ENCODE measurements at places on chromosomes 2 and 18.

GRCh38 chr18:58697146-58697545 is 25.9 kb downstream of the MALT1 start:
- no peak for DNase-seq

GRCh38 chr2:1479346-1479745 is 66.1 kb downstream of the TPO start:
- DNase-seq, result no peak

DNA sequence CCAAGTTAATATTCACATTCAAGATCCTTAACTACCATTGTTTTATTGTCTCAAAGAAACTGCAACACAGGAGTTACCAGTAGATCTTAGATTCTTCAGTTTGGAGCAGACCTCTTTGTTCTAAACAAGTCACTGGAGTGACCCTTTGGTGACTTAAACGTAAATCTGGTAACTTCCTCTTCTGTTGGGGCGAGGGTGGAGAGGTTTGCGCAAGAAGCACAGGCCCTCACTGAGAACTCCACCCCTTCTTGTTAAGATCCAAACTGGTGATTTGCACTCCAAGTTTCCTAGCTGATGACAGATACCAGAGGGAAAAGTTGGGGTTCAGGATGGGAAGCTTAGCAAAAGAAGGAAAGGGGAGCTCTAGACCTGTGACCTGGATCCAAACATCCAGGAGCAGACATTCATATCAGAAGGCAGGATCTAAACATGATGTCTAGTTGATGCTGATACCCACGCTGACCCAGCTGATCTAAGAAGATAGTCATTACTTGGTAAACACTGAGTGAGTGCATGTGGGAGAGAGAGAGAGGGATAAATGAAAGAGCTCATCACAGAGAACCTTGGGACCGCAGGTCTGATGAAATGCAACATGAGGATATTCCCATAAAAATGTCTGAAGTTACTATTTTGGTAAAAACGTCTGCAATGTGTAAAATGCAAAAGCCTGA is 256.0 kb downstream of the CDH20 start:
- DNase-seq, result no peak

DNA sequence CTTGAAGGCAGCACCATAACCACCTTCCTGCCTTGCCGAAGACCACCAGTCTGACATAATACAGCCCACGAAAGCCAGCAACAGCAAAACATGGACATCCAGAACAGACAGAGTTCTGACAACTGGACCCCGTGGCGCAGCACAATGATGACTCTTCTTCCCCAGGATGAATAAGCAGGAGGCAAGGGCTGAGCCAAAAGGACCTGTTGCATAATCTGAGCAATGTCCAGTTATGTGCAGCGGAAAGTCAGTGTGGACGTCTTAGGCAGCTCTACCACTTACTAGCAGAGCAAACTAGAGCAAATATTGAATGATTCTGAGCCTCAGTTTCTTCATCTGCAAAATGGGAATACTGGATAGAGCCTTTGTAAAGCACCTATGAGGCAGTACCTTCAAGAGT is 225.1 kb downstream of the ZBTB7C start:
- no peak for DNase-seq

DNA sequence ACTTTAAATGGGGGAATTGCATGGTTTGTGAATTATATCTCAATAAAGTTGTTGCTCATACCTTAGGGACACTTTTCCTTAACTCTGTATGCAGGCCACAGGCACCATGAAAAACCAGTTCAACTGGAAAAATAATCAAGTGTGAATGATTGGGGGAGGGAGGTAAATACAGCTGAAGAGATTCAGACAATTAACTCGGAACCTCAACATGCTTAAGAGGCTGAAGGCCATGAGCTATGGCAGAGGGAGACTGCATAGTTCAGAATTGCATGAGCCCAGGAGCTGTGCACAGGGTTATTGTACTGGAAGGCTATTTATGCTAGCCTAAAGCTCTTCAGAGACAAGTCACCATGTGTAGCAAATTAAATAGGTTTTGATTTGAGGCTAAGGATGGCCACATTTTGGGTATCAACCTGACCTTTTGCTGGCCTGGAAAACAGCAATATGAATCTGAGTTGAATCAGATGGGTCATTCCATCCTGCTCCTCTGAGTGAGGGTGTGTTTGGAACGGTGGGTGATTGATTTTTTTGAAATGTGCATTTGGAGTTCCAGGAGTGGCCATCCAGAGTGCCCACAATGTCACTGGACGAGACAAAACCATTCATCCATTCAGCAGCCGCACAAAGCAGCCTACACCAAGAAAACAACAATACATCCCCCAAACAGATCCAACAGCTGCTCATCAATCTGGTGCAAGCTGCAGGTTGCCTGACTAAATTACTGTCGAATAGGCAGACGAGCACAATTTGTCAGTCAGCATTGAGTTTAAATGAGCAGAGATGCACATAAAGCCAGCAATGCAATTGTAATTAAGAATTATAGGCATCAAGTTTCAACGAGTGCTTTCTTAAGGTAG is 42.5 kb downstream of the HRH4 start:
- DNase-seq, result no peak

DNA sequence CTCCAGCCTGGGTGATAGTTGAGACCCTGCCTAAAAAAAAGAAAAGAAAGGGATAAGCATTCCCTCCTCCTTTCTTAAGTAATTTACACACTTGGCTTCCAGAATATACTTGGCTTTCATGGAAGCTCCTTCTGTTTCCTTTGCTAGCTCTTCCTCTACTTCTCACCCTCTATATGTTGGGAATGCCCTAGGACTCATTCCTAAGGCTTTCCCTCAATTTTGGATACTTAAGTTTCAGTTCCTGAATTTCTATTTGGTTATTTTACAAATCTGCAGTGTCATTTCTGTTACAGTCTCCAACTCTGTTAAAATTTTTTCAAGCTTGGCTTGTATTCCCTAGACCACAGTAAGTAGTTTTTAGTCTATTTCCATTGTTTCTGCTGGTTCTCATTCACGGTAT is 23.6 kb downstream of the SP3 start:
- DNase-seq, result no peak

GRCh38 chr2:55428258-55428657 is 8.6 kb upstream of the CCDC88A start:
- DNase-seq, result no peak

GRCh38 chr2:48310581-48310980 is 219.4 kb upstream of the STON1 start:
- no peak for DNase-seq

DNA sequence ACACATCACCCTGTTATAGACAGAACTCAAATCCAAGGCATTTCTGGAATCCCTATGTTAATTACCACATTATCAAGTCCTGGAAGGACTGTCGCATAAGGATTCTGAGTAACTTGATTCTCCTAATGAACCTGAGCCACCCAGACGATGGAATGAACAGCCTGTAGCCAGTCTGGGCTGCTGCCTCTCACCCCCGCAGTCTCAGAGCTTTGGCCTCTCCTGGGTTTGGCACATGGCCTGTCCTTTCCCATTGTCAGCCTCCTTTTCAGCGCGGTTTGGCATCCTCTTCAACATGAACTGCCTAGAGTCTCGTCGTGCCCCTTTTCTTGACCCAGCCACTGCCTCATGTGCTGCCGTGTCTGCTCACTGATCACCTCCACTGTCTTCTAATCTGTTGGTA is 147.6 kb downstream of the SLC8A1 start:
- no peak for DNase-seq

GRCh38 chr18:38305961-38306360 is 740.4 kb upstream of the CELF4 start:
- no peak for DNase-seq

- no peak for DNase-seq
Observed at GRCh38 chr2:110116033-110116710, 550 bp upstream of the MALL start.

DNA sequence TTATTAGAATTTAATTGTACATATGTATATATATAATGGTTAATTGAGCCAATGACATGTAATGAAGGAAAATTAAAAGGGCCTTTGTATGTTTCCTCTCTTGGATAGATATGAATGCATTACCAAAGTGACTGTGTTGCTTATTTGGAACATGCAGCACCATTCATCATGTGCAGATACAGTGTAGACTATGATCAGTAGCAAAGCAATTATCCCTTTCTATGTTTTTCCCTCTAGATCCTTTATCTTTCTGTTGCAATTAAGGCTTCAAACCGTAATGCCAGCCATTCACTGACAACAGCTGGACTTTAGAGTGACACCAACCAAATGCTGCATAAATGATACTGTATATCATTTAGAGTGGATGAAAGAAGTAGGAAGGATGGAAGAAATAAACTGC is 565.2 kb downstream of the NRXN1 start:
- no peak for DNase-seq

DNA sequence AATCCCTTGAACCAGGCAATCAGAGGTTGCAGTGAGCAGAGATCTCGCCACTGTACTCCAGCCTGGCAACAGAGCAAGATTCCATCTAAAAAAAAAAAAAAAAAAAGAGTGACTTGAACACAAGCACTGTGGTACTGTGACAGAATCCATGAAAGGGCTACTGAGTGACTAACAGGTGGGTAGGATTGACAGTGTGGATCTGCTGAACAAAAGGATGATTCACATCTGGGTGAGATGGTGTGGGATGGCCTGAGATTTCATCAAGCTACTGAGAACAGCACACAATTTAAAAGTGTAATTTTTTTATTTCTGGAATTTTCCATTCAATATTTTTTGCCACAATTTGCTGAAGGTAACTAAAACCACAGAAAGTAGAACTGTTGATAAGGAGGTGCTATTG is 13.3 kb upstream of the SP3 start:
- no peak for DNase-seq

DNA sequence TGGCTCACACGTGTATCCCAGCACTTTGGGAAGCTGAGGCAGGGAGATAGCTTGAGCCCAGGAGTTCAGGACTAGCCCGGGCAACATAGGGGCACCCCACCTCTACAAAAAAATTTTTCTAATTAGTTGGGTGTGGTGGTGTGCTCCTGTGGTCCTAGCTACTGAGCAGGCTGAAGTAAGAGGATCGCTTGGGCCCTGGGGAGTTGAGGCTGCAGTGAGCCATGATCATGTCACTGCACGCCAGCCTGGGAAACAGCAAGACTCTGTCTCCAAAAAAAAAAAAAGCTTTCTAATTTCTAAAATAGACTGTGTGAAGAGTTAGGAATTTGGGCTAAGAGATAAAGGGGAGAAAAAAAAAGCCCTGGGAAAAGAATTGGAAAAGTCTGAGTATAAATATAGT is 51.9 kb upstream of the NAB1 start:
- no peak for DNase-seq

DNA sequence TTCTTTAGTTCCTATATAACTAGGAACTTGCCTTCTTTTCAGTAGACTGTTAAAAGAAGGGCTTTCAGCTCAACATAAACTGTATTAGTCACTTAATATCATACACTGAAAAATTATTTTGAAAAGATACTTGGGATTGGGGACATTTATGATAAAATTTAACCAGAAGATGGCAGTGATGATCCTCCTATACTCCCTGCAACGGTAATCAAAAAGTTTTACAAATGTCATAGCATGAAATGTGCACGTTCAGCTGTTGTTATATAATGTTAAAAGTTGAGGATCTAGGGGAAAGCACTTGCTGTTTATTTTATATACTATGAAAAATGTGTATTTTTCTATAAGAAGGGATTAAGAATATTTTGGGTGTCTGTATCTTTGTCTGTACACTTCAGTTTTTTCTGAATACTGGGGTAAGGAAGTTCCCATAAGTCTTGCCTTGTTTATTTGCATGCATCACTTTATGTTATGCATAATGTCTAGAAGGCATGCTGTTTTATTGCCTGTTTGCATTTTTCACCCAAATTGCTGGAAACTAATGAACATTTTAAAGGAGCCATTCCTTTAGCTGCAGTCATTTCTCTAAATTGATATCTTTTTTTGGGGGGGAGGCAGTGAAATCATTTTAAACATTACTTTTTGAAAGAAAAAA is 19.0 kb downstream of the DYNC1I2 start:
- DNase-seq, result no peak

GRCh38 chr2:217899231-217900009 is 103.4 kb downstream of the TNS1 start:
- DNase-seq, result no peak

- DNase-seq, result no peak
Observed at GRCh38 chr2:181456660-181457120, 496 bp upstream of the ITGA4 start.

DNA sequence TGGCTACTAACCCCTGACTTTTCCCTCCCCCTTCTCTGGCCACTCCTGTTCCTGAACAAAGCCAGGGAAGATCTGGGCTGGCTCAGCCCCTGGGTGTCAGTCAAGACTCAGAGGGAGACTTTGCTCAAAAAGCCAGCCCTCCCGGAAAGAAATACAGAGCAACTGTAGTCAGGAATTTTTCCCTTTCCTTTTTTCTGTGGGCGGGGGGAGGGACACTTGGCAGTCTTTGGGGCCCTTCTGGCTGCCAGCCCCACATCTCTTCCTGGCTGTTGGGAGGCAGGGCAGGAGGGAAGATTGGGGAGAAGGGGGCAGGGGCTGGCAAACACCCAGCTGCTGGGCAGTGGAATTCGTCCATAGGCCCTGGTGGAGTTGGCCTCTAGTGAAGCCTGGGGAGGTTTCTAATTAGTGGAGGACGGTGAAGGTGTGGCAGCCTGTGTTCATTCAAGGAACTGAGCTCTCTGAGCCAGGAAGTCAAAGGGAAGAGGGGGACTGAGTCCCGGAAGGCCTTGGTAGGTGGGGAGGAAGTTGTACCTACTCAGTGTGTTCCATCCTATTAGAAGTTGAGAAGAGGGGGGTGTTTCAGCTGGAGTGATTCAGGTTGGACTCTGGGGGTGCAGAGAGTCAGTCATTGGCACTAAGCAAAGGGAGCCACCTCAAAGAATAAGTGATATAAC is 10.9 kb downstream of the IGFBP2 start:
- no peak for DNase-seq

- DNase-seq, result no peak
Observed at GRCh38 chr2:20065885-20066602, 14.6 kb upstream of the LAPTM4A start.

GRCh38 chr2:215260097-215260677 is 51.7 kb upstream of the ATIC start:
- DNase-seq, result no peak

GRCh38 chr18:36155851-36156757 is 26.4 kb downstream of the ELP2 start:
- DNase-seq, result no peak

DNA sequence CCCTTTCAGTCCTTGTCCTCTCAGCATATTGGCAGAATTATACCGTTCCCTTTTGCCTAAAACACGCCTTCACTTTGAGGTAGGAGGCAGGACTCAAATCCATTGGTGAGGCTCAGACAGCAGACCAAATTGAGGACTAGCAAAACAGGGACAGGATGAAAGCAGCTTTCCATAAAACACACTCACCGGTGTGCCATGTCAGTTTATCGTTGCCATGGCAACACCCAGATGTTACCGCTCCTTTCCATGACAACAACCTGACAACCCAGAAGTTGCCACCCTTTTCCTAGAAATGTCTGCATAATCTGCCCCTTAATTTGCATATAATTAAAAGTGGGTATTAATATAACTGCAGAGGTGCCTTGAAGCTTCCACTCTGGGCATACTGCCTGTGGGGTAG is 730.4 kb downstream of the METTL4 start:
- no peak for DNase-seq

DNA sequence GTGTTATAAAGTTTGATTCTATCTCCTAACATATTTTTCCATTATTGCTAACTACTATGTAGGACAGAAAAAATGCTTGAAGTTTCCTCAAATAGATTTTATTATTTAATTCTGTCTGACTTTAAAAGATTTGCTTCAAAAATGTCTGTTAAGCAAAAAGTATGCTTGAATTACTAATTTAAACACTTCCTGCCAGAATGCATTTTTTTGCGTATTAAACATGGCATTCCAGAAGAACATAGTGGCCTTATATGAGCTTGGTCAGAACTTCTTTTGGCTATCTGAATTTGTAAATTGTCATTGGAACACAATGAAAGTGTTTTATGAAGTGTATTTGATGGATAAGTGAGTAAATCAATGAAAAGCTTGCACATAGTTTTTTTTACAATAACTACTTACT is 37.8 kb downstream of the MBD5 start:
- DNase-seq, result no peak

Data from stimulated activated CD8-positive, alpha-beta memory T cell treated with anti-CD3 and anti-CD28 coated beads, Interleukin-15, amount 100 ng/mL, for 24 hours (primary cell).